Stimulated activated CD8-positive, alpha-beta memory T cell treated with anti-CD3 and anti-CD28 coated beads, Interleukin-4, amount 100 ng/mL, for 1 hour (primary cell): ENCODE measurements at places on chromosomes 6 and 20.

DNA sequence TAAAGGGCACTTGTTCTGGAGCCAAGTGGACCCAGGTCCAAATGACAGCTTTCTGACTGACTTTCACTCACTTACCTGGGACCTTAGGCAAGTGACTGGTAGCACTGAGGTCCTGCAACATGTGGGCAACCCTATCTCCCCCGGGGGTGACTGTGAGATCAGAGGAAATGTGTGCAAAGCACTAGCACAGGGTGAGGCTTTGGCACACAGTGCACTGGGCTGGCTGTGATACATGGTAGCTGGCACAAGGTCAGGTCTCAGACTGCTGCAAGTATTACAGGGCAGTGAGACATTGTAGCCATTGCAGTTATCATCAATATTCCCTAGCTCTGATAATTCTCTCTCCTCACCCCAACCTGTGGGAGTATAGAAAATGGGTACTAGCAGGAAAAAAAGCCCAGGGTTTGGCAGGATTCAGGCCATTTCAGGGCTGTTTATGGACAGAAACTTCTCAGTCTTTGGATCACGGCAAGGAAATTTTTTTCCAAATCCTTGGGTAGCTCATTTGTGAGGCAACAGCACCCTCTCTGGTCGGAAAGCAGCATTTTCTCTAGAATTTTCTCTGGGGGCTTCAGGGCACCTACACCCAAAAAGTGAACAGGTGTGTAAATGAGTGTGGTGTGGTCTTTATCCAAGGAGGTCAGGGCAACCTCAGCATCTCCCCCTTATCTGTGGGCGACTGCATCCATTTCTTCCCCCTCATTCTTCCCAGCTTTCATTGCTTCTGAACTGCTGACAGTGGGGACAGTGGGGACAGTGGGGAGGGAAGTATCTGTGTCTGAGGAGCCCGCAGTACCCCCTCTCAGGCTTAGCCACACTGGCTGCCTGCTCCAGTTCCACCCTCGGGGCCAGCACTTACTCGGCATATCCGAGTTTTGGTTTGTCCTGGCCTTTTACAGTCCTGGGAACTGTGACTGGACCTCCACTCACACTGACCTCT lies 148.7 kb upstream of the PHACTR3 start:
- DNase-seq = no peak

- no peak for DNase-seq
Measured at GRCh38 chr6:156773476-156773875, 3.7 kb upstream of the ARID1B start.

DNA sequence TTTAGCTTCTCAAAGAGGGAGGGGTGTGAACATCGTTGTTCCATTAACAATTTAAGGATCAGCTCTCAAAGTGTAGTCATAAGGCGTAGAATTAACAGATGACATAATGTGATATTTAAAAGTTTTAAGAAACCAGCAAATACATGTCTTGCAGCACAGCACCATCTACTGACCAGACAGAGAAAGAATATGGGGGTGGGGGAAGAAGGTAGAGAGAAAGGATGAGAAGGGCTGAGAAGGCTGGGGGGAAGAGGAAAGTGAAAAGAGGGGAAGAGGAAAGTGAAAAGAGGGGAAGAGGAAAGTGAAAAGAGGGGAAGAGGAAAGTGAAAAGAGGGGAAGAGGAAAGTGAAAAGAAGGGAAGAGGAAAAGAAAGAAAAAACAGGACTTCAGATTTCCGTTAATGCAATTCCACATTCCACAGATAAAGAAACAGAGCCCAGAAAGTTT lies 80.9 kb downstream of the HAO1 start:
- DNase-seq = no peak

DNA sequence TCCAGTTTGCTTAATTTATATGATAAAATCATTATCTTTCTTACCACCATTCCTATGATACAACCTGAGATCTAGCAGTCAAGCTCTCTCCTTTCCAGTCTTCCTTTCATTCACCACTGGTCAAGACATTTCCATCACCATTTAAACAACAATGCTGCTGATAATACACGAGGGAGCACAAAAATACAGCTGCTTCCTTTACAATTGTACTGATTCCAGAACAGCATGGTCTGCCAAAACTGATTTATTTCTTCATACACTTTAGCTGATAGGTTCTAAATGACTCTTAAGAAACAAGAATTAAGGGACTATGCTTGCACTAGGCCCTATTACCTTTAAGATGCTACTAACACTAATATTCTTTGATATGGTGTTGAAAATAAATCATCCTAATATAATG lies 65.0 kb downstream of the EPM2A start:
- no peak for DNase-seq

- no peak for DNase-seq
Measured at GRCh38 chr20:5859608-5860007, 90.7 kb downstream of the TRMT6 start.

GRCh38 chr6:161010418-161010817 lies 18.8 kb downstream of the MAP3K4 start:
- no peak for DNase-seq

DNA sequence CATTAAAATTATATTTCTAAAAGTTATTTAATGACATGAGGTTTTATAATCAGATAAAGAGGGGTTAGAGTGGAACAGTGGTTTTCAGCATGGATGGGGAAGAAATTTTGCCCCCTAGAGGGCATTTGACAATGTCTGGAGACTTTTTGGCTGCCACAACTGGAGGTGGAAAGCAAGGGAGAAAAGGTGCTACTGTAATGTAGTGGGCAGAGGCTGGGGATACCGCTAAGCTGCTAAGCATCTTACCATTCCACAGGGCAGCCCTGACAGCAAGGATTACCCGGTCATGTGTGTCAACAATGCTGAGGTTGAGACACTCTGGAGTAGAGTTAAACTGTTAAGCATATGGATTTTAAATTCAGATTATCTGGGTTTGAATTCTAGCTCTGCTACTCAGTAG lies 52.9 kb upstream of the FABP7 start:
- no peak for DNase-seq

DNA sequence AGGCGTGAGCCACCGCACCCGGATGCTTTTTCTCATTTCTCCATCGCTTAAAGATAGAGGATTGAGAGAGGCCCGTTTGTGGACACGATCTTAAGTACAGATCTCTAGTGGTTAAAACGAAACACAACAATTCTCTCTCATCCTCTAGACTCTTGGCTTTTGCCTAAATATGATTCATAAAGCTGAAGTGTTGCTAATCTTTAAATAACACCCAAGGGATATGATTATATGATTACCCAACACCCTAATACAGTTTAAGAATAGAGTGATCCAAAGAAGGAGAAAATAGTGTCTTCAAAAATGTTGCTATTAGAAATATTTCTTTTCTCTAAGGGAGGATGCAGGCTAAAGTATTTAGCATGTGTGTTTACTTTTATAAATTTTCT lies 50.4 kb downstream of the MTHFD1L start:
- no peak for DNase-seq

GRCh38 chr6:135731116-135731515 lies 120.4 kb upstream of the PDE7B start:
- no peak for DNase-seq

GRCh38 chr20:5737966-5738365 lies 12.2 kb upstream of the SHLD1 start:
- no peak for DNase-seq

- no peak for DNase-seq
Measured at GRCh38 chr6:54134935-54135334, 23.7 kb downstream of the MLIP start.

- no peak for DNase-seq
Measured at GRCh38 chr6:27205375-27206278, 41.9 kb upstream of the PRSS16 start.

DNA sequence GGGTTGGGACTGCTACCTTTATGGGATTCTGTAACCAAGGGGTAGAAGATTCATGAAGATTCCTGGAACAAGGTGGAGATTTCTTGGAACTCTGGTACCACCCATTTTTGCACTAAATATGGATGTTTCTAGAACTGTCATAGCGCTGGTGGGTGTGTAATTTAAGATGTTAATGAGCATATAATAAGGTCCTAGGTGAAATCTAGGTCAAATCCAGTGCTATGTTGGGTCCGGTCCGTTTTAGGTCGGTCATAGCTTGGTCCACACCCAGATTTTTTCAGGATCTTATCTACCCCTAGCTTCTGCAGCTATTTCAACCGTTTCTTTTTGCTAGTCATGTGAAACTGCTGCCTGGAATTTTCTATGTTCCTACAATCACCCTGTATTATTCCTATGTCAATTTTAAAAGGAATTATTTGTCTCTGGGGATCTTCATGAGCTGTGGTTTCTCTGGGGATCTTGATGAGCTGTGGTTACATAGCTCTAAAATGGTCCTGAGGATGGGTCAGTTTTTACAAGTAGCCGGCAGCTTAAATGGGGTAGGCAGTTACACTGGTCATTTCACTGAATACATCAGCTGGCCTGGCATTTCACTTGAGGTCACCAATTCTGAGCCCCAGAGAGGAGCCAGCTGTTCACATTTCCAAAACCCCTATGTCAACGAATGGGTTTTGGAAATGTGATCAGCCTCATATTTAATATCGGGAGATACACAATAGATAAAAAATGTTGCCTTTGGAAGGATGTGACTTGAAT lies 652.3 kb upstream of the FLRT3 start:
- DNase-seq = no peak

DNA sequence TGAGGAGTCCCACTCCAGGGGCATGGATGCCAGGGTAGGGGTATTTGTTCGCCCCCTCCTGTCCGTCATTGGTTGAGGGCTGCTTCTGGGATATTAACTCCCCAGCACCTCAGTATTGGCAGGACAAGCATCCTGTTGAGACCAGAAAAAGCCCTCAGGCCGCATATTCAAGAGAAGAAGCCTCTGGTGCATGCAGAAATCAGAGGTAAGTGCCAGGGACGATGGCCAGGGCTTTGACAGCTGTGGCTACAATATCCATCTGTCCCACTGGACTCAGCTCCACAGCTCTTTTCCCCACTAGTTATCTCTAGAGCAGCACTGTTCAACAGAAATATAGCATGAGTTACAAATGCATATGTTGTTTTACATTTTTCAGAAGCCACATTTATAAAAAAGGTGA lies 651.3 kb downstream of the KIF16B start:
- no peak for DNase-seq

DNA sequence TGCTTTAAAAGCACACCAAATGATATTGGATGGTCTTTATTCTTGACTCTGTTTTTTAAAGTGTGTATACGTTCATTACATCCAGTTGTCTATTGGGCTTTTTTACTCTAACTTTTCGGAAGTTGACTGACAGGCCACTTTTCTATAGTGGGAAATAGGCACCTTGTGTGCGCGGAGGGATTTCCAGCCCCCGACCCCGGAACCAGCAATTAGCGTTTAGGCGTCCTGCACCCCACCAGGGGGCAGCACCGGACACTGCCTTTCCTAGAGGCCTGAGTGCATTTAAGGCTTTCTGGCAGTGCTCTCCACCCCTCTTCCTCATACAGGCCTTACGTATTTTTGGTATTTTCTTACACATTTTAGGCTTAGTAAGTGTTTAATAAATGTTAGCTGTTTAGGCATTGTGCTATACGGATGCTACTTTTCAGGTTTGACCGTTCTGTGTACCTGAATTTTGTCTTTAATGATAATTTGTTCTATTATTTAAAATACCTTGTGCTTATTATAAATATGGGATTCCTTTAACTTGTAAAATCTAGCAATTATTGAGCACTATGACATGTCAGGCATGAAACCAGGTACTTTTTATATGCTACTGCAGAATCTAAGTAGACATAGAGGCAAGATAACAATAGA lies 231.8 kb downstream of the BCKDHB start:
- peak; percentile 13 for DNase-seq

DNA sequence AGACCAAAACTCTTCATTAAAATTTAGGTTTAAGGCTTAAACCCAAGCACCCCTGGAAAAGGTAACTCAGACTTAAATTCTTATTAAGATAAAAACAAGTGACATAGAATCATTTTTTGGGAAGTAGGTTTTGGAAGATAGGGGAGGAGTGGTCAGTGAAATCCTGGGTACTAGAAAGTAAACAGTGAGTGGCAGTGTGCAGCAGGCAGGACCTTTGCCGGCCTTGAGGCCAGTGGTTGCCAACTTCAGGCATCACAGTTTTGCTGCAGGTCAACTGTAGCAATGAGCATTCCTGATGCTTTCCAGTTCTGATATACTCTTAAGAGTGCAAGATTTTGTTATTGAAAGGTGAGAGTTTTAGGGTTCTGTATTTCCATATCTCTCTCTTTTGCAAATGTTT lies 69.3 kb upstream of the SUPT3H start:
- no peak for DNase-seq

GRCh38 chr20:35328689-35329088 lies 36.5 kb upstream of the FAM83C start:
- no peak for DNase-seq

- peak; percentile 43 for DNase-seq
Measured at GRCh38 chr6:37182736-37183590, 13.0 kb downstream of the PIM1 start.

- DNase-seq = no peak
Measured at GRCh38 chr20:25510721-25511120, 74.6 kb downstream of the NINL start.

DNA sequence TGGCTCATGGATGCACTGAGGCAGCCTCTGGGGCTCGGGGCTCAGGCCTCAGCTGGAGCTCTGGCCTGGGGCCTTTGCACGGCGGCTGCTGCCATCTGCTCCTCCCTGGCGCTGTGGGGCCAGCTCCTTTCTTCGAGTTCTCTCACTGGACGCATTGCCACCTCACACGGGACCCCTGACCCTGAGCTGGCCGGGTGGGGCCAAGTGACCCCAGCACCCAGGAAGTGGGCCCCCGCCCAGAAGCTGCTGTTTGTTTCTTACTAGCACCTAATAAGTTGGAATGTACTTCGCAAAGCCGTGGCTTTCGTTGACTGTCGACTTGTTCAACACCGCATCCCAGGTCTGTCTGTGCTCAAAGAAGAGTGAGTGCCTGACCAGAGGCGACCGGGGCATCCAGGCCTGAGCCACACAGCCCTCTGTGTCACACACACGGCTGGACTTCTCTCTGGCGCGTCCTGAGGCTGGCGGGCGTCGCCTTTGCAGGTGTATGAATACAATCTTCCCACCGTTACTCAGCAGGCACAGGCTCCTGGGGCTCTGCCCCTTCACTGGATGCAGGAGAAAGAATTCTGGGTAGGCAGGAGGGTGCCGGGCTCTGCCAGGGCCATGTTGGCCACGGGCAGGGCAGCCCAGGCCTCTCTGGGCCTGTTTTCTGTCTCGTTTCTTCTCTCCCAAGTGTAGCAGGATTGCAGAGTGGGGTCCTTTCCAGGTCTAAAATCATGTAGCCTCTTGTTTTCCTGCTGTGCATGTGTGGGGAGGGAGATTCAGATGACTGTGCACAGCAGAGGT lies 112.9 kb downstream of the DLL1 start:
- no peak for DNase-seq

DNA sequence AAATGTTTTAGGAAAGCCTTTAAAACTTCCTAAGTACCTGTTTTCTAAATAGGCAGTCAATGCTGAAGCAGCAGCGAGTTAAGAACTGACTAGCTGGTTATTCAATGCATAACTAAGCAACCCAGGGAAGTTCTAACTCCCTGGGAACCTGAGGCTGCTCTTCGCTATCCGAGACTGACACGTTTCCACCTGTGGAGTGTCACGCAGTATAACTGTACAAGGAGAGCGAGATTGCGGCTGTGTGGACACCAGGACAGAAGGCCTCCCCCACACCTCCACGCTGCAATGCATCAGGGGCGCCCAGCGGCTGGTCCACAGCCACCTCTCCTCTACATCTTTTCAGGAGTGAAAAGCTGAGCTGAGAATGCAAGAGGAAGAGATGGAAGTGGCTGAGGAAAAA lies 8.0 kb downstream of the PXDC1 start:
- DNase-seq = no peak

GRCh38 chr6:88144637-88145297 lies 21.4 kb downstream of the CNR1 start:
- DNase-seq = no peak
